ENCODE measurements at places on chromosomes 7 and 10.

DNA sequence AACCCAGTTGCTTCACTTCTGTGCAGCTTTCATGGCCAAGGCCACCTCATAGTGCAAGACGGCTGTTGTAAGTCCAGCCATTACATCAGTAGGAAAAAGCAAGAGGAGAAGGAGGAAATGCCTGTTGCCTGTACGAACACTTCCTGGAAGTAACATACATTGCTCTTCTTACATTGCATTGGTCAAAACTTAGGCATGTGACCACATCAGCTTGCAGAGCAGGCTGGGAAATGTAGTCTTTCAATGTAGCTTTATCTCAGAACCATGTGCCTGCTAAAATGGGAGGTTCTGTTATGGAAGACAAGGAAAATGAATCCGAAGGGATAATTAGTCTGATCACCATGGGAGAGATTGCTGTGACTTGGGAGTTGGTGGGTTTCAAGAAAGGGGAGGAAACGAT lies 4.3 kb downstream of the SLC29A3 start:
- no peak for DNase-seq

DNA sequence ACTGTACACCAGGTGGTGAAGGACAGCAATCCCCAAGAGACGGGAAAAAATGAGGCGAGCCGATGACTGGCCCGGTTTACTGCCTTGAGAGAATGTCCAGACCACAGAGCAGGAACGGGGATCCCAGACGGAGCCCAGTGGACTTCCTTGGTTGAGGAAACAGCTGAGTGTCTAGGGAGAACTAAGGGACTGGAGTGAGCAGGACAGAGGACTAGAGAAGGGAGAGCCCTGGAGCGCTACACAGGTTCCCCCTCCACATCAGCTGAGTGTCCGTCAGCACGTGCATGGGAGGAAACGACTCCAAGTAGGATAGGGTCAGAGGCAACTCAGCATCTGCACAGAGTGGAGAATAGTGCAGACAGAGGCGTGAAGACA lies 7.1 kb upstream of the WDR86 start:
- DNase-seq, result no peak

DNA sequence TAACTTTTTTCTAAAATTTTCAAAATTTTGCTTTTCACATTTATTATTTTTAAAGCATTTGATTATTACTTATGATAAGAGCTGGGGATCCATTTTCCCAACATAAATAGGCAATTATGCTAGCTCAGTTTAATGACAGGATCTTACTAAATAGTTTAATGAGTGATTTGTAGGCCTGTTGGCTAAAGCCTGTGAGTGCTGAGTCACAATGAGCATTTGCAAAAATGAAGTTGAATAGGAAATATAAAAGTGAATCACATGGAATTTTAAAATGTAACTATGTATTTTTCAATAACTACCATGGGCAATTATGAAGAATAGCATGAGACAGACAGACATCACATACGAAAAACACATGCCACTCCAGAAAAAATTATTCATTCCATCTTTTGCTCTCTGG lies 45.1 kb upstream of the ZPBP start:
- no peak for DNase-seq

DNA sequence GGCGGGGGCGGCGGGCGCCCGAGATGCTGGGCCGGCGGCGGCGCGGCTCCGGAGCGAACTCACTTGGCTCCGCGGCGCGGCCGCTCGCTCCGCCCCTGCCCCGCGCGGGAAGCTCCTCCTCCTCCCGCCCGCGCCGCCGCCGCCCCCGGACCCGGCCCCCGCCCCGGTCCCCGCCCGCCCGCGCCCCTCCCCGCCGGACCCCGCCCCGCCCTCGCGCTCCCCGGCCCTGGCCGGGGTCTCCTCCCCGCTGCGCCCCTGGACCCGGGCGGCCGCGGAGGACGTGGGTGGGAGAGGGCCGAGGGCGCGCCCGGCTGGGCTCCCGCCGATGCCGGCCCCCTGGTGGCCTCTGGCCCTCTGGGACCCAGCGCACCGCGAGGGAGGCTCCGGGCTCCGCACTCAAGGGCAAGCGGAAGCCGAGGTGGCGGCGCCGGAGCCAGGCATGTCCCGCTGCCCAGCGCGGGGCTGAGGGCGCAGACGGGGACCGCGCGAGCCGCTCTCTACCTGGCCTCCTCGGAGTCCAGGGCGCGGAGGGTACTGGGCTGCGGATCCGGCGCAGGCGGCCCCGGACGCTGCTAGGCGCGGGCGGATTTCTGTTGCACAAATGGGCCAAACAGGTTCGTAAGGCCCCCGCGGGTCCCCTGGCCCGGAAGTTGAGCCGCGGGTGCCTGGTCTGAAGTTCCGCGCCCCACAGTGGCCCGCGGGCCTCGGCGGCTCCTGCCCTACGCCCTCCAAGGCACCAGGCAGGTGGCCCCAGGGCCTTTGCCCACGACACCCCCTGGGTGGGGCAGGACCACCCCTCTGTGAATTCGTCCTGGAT lies at the start of gene TCERG1L:
TCERG1L (minus strand) TSS at position 61 of the 817 bp plus-strand sequence. CDS start 86 bp downstream, outside the sequence.
- DNase-seq, result no peak

GRCh38 chr7:22762866-22763265 lies 35.9 kb downstream of the IL6 start:
- no peak for DNase-seq

- no peak for DNase-seq
Measured at GRCh38 chr10:118621304-118621942, 26.0 kb upstream of the PRLHR start.

DNA sequence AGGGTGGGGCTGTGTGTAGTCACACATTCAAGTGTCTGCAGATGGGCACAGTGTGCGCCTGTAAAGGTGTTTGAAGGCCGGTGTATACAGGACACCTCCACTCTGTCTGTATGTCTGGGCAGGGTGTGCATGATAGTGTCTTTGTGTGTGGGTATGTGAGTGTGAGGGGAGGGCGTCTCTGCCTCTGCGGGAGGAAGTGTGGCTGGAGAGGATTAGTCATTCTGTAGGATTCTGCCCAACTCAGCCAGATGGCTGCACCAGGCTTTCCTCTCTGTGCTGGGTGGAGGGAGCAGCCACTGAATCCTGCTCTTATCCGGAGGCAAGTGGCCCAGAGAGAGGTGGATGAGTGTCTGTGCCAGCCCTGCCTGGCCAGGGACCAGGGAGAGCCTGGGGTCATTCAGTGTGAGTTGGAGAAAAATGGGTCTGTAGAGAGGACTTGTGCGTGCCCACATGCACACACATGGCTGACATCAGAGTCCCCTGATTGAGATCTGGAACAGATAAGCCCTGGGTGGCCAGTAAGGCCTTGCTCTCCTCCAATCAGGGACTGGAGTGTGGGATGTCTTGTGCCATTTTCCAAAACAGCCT lies 1.7 kb downstream of the SFXN3 start:
- DNase-seq, result no peak

DNA sequence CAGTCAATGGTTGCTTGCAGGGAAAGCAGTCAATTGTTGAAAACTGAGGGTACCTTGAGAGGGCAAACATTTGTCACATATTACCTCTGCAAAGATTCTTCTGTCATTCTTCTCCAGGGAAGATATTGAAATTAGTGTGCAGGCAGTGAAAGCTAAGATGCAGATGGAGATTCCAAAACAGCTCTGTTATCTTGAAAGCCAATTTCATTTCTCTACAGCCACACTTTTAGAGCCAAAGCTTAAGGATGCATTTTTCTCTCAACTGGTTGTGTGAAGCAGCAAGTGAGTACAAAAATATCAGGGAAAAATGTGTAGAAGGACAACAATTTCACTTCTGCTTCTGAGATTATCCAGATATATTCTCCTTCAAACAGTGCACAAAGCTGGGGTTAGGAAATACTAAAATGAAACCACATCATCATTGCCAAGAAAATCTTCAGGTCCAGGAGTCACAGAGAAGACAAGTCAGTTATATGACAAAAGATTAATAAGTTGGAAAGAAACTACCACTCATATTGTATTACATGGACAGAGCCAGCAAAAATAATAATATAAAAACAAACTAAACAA lies 16.3 kb downstream of the SGMS1 start:
- no peak for DNase-seq

GRCh38 chr7:4606797-4607196 lies 75.3 kb upstream of the FOXK1 start:
- no peak for DNase-seq

DNA sequence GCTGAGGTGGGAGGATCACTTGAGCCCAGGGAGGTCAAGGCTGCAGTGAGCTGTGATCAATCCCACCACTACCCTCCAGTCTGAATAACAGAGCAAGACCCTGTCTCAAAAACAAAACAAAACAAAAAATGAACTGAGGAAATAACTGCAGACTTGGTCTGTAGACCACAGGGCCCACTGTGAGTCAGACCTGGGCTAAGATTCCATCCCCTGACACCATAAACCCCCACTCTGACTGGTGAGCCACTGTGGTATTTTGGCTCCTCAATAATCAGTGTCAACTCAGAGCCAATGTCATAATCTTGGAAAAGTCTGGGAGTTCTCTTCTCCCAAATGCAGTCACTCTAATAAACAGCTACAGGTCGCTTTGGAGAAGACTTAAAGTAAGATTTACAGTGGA lies 24.0 kb upstream of the ERCC6 start:
- DNase-seq, result no peak

DNA sequence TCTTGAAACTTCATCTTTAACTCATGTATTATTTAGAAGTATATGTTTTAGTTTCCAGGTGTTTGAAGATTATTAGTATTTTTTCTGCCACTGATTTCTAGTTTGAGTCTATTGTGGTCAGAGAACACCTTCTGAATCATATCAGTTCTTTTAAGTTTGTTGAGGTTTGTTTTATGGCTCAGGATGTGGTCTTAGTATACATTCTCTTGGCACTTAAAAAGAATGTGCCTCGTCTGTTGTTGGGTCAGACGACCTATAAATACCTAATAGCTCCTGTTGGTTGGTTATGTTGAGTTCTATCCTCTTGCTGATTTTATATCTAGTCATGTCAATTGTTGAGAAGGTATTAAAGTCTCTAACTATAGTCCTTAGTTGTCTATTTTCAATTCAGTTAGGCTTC lies 15.9 kb downstream of the TDRD1 start:
- DNase-seq, result no peak

DNA sequence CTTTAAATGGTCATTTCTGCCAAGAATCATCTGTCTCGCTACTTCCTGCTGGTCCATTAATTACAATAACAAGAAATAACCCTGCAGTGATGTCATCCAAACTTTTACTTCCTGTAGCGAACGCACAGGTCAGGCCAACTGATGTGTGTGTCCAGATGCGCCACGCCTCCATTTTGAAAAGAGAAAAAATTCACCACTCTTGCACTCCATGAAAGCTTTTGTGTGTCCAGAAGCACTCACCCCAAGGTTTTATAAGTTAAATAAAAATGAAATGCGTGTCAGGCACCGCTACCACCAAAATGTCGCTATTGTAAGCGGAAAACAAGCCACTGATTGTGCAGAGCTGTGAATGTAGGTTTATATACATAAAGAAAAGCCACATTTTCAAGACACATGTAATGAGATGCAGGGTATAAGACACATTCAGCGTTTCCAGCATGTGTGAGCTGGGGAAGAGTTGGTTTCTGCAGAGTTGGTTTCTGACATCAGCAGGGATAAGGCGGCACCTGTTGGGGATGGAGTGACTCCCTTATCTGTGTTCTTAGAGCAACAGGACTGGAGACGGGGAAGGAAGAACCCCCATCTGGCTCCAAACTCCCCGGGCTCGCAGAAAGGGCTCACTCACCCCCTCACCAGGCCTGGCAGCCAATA lies 83.3 kb downstream of the CTBP2 start:
- DNase-seq, result no peak

GRCh38 chr10:11563936-11564335 lies 47.5 kb downstream of the USP6NL start:
- DNase-seq, result no peak

DNA sequence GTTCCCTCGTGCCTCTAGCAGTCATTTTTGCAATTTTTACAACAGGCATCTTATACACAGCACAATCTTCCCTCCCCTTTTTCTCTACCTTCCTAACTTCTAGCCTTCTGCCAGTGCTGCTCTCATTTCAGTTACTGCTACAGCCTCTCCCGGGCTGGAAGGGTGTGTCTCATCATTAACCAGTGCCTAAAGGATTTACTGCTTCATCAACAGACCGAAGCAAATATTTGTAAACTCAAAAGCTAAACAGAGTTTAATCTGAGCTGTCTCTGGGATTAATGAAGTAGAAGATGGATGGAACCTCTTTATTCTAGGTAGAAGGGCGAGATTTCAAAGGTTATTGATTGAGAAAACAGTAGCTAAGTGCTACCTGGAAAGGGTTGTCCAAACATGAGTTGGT lies 94.3 kb downstream of the PRPF18 start:
- no peak for DNase-seq

- DNase-seq, result no peak
Measured at GRCh38 chr10:66877361-66877760, 48.5 kb upstream of the LRRTM3 start.

GRCh38 chr7:82527851-82528250 lies 84.3 kb upstream of the CACNA2D1 start:
- no peak for DNase-seq

DNA sequence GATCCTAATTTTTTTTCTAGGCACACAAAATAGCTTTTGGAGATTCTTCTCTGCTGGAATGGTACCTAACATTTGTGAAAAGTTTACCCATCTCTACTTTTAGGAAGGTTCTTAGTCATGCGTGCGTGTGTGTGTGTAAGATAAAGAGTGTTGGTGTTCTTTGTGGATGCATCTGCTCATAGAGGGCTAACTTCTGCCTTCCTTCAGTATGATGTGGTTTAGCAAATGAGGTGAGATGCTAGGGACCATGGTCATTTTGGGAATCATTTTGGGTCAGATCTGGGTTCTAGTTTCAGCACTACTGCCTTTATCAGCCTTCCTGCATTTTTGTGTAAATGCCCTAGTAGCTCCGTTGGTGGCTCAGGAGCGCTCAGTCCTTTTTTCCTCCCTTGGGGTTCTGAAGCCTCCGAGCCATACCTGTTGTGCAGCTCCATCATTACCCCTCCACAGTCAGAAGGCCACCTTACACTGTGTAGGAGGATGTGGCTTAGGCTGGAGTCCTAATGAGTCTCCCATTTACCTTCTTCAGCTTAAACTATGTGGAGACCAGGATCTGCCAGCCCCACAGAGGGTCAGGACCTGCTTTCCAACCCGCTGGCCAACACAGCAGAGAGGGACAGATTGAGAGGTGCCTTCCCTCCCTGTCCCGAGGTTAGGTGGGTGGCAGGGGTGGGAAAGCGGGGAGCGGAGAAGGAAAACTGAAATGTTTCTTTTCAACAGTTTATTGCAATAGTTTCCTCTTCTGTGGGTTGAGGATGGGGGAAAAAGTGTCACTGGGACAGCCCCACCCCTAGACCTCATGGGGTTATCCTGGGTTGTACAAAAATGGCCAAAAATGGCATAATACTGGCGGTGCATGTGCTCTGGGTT lies 31.2 kb downstream of the TSPAN14 start:
- no peak for DNase-seq

- no peak for DNase-seq
Measured at GRCh38 chr7:44749992-44750391, 1.3 kb downstream of the ZMIZ2 start.

GRCh38 chr7:74148491-74148890 lies 25.7 kb upstream of the EIF4H start:
- no peak for DNase-seq

DNA sequence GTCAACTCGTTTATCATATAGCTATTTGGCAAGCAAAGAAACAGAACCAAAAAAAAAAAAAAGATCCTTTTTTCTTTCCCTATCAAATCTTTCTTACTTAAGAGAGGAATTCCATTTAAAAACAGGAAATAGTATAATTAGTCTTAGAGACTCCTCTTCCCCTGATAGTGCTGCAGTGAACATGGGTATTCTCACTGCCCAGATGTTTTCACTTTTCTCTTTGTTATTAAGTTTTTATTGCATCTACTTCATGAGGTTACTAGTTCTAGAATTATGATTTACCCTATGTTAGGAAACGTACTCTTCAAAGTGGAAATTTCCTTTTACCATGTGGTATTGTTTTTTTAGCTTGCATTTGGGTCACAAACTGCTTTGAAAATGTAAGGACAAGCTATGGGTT lies 8.5 kb downstream of the CASP2 start:
- DNase-seq, result no peak
